Vagina (tissue), 2 donors: ENCODE measurements at places on chromosomes 4 and X.

DNA sequence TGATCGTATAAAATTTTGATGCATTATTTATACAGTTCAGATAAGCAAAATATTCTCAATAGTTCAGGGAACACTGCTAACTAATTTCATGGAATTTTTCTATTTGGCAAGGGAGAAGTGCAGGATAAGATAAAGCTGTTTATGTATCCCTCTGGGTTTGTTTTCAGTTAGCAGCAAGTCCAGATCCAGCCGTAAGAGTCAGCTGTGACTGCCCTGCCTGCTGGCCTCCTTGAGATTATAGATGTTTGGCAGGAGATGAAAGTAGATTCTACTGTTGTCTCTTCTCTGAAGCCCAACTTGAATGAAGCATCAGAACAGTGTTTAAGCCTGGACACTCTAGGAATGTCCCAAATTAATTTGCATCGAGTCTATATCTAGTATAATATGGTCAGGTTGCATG, 29.5 kb downstream of the ANTXR2 start:
- DNase-seq: no peak

DNA sequence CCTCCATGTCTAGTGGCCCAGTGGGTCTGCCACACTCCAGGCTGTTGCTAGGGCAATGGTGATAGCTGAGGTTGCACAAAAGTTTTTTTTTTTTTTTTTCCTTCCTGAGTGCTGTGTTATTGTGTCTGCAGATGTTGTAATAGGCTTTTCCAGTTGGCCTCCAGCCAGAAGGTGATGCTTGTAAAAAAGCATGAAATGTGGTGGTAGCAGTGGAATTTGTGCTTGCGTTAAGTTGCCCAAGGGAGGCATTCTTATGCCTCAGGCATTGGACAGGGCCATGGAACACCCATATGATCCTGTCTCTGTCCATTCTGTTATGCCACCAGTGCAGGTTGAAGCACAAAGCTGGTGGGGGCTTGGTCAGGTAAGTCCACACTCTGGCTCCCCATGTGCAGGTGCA, 660.5 kb upstream of the SPANXN1 start:
- DNase-seq: no peak

DNA sequence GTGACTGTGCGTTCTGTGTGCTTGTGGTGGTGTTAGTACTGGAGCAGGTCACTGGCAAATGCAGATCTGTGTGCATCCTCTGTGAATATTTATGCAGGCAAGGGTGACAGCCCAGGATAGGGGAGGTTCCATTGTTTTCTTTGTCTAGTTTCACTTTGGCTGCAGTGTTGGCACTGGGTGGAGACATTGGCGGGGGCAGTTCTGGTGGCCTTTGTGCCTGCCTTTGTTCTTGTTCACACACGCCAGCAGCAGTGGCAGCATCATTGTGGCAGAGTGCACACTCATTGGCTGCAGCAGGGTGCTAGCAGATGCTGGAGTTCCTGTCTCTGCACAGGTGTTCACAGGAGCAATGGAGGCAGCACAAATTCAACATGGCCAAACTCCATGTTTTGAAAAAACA, 495.3 kb downstream of the UBE2NL start:
- no peak for DNase-seq

DNA sequence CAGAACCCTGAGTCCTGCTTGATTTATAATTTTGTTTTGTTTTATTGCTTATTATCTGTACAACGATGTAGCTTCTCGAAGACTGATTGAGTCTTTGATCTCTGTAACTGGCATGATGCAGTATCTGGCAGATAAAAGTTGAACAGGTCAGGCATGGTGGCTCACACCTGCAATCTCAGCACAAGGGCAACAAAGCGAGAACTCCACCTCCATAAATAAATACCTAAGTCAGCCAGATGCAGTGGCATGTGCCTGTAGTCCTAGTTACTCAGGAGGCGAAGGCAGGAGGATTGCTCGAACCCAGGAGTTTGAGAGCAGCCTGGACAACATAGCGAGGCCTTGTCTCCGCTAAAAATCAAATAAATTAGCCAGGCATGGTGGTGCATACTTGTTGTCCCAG, 15.7 kb upstream of the WDR19 start:
- DNase-seq: no peak

DNA sequence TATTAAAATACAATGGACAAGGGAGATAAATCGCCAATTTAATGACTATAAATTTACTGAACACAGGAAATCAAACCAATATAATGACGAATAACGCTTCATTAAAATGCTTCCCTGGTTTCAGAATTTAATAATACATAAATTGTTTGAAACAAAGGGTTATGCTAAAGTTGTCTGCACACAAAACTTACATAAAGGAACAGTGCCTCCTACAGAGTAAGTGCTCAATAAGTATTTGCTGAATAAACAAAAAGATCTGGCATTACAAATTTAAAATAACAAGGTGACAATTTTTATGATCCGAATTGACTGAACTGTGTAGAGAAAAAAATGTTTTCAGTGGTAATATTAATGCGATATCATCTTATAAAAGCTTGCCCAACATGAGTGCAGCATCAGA, 69.6 kb downstream of the NOCT start:
- no peak for DNase-seq

DNA sequence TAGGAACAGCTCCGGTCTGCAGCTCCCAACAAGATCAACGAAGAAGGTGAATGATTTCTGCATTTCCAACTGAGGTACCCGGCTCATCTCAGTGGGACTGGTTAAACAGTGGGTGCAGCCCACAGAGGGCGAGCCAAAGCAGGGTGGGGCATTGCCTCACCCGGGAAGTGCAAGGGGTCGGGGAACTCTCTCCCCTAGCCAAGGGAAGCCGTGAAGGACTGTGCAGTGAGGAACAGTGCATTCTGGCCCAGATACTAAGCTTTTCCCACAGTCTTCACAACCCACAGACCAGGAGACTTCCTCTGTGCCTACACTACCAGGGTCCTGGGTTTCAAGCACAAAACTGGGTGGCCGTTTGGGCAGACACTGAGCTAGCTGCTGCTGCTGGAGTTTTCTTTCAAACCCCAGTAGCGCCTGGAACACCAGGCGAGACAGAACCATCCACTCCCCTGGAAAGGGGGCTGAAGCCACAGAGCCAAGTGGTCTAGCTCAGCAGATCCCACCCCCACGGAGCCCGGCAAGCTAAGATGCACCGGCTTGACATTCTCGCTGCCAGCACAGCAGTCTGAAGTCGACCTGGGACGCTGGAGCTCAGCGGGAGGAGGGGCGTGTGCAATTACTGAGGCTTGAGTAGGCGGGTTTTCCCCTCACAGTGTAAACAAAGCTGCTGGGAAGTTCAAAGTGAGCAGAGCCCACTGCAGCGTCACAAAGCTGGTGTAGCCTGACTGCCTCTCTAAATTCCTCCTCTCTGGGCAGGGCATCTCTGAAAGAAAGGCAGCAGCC, 84.6 kb downstream of the THOC2 start:
- DNase-seq: no peak

GRCh38 chrX:10155137-10155536, 1.6 kb upstream of the CLCN4 start:
- DNase-seq: no peak

DNA sequence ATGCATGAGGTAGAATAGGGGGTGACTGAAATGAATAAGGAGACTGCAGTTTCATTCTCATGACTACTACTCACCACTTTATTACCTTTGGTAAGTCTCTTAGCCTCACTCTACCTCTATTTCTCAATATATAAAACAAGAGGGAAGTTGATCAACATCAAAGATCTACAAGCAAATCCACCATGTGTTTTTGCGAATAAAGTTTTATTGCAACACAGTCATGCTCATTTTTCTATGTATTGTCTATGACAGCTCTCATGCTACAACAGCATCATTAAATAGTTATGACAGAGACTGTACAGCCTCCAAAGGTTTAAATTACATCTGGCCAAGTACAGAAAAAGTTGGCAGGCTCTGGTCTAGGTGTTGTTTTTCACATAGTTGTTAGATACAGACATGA, 72.6 kb upstream of the CPEB2 start:
- DNase-seq: no peak

- DNase-seq: no peak
These were observed 1.1 kb downstream of the DOCK11 start for GRCh38 chrX:118496763-118497079.

GRCh38 chr4:41753942-41754341, 5.4 kb upstream of the PHOX2B start:
- no peak for DNase-seq

DNA sequence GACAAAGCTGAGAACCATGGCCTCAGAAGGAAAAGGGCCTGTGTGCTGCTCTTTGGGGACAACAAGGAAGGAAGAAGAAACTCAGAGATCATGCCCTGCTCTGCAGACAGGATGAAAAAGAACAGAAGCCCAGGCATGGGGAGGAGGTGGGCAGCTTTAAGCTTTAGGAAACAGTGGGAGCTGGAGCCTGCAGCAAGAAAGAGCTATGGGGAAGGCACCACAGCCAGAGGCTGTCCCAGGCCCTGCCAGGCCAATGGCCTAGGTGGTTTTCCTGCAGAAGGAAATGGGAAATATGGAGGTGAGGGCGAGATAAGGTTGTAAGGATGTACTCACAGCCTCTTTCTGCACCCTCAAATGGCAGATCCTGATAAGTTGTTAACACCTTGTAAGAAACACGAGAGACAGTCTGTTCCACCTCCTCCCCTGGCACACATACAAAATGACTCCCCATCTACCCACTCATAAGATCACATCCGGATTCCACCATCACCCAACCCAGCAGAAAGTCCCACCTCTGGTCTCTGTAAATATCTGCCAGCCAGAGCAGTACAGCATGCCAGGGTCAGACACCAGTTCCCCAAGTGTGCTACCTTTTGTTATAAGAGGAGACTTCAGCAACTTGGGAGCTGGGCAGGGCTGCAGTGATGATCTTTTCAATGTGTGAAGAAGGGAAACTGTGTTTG, 105.2 kb downstream of the RTL5 start:
- DNase-seq: peak; percentile 58

DNA sequence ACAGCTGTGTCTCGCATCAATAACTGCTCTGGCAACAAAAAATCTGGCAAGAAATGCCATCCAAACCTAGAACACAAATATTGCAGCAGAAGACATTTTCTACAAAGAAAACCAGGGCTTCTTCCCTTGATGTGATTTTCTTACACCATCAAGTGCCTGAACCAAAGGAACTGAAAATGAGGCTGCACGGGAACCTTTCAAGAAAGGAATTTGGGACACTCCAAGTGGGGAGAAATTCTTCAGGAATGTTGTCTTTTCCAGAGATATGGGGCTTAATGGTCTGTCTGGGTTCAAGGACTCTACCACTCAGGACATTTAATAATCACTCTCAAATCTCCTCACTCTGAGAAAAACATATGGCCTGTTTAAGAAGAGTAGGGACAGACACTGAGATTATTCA, 57.6 kb downstream of the PRDM5 start:
- no peak for DNase-seq

DNA sequence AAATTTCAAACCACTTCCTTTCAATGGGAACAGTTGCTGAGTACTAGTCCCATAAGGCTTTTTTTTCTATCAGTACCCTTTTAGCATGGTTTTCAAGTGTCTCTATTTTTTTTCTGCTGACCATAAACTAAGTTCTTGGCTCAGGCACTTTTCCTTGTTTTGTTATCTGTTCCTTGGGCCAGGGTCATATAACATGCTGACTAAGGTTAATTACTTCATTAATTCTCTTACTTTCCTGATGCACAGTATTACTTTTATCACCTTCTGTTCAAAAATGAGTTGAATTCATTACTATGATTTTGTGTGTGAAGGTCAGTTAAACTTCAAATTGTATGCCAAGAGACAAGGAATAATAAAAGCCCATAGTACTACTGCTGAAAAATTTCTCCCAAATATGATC, 19.7 kb upstream of the BTC start:
- no peak for DNase-seq

DNA sequence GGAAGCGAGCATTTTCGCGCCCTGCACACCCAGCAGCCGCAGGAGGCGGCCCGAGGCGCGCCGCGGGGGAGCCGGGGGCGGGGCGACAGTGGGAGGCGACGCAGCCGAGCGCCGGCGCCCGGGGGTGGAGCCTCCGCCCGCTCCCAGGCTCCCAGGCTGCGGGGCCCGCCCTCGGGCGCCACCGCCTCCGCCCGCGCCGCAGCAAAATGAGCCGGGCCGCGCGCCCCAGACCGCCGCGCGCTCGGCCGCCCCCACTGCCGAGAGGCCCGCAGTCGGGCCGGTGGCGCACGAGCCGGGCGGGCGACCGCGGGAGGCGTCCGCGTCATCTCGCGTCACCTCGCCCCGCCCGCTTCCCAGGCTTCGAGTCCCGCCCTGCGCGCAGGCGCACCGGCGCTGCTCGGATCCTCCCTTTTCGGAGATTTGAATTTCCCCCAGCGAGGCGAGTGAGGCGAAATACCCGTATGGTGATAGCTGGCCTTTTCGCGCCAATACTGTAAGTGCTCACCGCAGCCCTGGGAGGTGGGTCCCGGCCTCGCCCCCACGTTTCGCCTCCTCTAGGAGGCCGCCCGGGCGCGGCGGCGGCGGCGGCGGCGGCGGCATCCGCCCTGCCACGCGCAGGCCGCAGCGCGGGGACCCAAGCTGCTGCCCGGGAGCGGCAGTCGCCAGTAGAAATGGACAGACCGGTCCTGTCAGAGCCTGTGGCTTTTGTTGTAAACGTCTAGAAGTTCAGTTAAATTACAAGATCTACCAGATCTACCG, at the start of gene TMEM187:
TSS of gene TMEM187 (plus strand) at position 387 of the 759 bp plus-strand sequence. CDS start 9,309 bp downstream, outside the sequence.
- no peak for DNase-seq

DNA sequence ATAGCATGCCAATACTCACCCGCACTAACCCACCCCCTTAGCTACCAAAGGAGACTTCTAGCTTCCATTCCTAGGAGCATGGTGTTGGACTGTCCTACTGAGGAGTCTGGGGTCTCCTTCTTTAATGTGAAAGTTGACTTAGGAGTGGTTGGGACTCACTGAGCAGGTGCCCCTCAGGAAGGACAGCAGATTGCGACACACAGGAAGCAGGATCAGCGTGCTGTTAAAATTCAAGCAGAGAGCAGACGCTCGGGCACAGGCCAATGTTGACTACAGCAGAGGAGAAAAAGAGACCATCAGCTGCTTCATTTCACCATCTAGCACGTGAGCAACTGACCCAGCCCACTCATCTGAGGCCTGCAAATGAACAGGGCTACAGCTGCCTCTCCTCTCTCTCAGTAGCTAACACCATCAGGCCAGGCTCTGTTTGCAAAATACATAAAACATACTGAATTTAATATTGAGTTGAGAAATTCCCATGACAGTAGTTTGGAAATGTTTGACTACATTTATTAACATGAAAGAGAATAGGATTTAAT, 10.8 kb downstream of the NOX1 start:
- no peak for DNase-seq

GRCh38 chrX:106039920-106040319, 1.4 kb upstream of the SERPINA7 start:
- DNase-seq: no peak

DNA sequence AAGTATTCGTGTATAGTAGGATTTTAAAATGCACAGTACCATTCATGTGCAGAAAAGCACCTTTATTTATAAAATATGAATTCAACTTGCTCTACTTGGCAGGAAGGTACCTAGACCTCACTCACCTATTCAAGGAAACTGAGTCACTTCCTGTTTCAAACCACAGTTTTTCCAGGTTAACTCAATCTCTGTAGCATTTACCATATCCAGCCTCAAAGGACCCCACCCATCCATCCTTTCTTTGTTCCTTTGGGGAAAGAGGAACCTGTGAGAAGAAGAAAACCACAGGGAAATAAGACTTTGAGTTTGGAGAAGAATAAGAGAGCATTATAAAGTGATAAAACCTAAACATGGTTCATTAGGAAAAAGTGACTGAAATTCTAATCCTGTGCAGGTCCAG, 250.7 kb downstream of the CBR4 start:
- no peak for DNase-seq
